Activated CD4-positive, alpha-beta memory T cell treated with anti-CD3 and anti-CD28 coated beads for 36 hours (primary cell): ENCODE measurements at places on chromosomes 2 and 18. TPM values are rescaled to one million over a fixed set of nuclear protein-coding genes. Genes with fewer than 3 reads are reported as not detected.

DNA sequence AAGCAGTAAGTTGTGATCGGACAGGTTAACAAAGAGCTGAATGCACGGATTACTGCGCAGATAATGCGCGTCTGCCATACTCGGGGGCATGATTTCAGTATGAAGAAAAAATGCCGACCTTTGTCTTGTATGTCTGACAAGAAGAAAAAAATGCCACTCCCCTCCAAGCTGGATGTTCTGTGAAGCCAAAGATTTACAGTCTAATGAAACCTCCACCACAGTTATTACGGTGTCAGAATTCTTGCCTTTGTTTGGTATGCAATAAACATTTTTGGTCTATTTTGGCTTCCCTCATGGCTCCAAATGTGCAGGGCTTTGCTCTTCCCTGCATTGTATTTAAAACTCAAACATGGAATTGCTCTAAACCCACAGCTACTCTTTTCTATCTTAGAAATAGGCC, 72.2 kb upstream of the THUMPD2 start:
- no peaks in the 10 kb centered on the region for H3K4me1 ChIP-seq
- H3K4me3 ChIP-seq = no peak overlapping the region
- H3K36me3 ChIP-seq = no peaks in the 10 kb centered on the region
- peaks cover 12% of the 10 kb centered on the region for H3K27me3 ChIP-seq
- H3K27ac ChIP-seq = no peak overlapping the region

GRCh38 chr2:155099784-155100183, 401.3 kb downstream of the KCNJ3 start:
- H3K27me3 ChIP-seq = no peaks in the 10 kb centered on the region
- no peaks in the 10 kb centered on the region for H3K36me3 ChIP-seq
- H3K4me3 ChIP-seq = no peak overlapping the region
- H3K4me1 ChIP-seq = no peaks in the 10 kb centered on the region
- H3K27ac ChIP-seq = no peak overlapping the region

Gene ASAP2
- 0.97 TPM for total RNA-seq

GRCh38 chr18:63831080-63831788, 56.0 kb downstream of the SERPINB7 start:
- H3K27me3 ChIP-seq = peaks cover 13% of the 10 kb centered on the region
- DNase-seq = no peak
- no peak overlapping the region for H3K27ac ChIP-seq

Gene UGT1A4
- total RNA-seq = not detected

DNA sequence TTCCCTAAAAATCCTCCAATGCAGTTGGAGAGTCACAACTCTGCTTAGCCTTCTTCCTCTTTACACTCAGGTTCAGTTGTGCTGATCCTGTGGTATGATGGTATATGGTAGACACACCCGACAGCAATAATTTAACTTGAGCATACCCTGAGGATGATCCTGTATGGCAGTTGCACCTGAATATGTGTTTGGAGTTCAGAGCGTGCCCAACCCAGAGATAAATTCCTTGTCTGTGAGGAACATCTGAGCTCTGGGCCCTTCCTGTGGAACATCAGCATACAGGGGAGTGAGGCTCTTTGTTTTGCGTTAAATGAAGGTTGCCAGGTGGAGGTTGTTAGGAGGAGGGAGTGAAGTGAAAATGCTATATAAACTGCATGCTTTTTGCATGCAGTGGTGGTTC, 187.7 kb downstream of the MYO3B start:
- no peak overlapping the region for H3K27ac ChIP-seq
- peaks cover 41% of the 10 kb centered on the region for H3K4me1 ChIP-seq
- DNase-seq = no peak
- H3K27me3 ChIP-seq = peaks cover 35% of the 10 kb centered on the region
- H3K36me3 ChIP-seq = no peaks in the 10 kb centered on the region

Gene MDH1B
- 0.87 TPM for total RNA-seq

Gene SAG
- total RNA-seq = 0.27 TPM

GRCh38 chr2:18119883-18120282, 241.4 kb downstream of the KCNS3 start:
- H3K4me1 ChIP-seq = no peaks in the 10 kb centered on the region
- no peak overlapping the region for H3K4me3 ChIP-seq
- H3K27ac ChIP-seq = no peak overlapping the region

GRCh38 chr2:223114917-223115316, 62.9 kb downstream of the KCNE4 start:
- no peak overlapping the region for H3K4me3 ChIP-seq
- no peak overlapping the region for H3K27ac ChIP-seq
- no peaks in the 10 kb centered on the region for H3K36me3 ChIP-seq
- no peaks in the 10 kb centered on the region for H3K27me3 ChIP-seq

Gene SLC19A3
- not detected for total RNA-seq

DNA sequence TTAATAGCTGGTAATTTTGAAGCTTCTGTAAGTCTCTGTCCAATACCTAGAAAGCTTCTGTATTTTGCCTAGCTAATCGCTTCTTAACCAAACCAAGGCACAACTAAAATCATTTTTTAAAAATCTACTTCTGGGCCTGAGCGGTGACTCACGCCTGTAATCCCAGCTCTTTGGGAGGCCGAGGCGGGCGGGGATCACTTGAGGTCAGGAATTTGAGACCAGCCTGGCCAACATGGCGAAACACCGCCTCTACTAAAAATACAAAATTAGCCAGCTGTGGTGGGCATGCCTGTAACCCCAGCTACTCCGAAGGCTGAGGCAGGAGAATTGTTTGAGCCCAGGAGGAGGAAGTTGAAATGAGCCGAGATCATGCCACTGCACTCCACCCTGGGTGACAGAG, 148.6 kb upstream of the FIGN start:
- H3K36me3 ChIP-seq = no peaks in the 10 kb centered on the region
- no peaks in the 10 kb centered on the region for H3K4me1 ChIP-seq
- DNase-seq = no peak
- H3K27ac ChIP-seq = no peak overlapping the region
- no peak overlapping the region for H3K4me3 ChIP-seq

Gene EHD3
- total RNA-seq = 1.5 TPM

Gene GCG
- not detected for total RNA-seq

Gene ESPNL
- 0.14 TPM for total RNA-seq

GRCh38 chr18:62445386-62445917, 77.4 kb upstream of the ZCCHC2 start:
- H3K4me1 ChIP-seq = peaks cover 10% of the 10 kb centered on the region
- no peak overlapping the region for H3K4me3 ChIP-seq
- peak; percentile 42 for DNase-seq
- no peaks in the 10 kb centered on the region for H3K36me3 ChIP-seq

DNA sequence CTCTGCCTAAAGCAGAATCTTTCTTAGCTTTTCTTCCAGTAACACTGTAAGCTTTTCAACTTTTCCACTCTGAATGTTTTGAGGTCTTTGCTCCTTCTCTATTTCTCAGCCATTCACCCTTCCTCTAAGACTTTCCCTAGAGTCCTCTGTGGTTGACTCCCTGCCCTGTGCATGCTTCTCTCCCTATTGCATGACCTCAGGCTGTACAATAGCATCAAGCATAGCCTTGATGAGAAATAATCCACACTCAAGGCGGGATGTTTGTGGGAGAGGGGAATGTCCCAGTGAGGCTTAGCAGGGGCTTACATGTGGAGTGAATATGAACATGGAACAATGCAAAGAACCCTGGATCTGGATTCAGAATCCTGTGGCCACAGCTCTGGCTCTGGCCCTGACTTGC, 48.4 kb upstream of the IGFBP5 start:
- H3K4me3 ChIP-seq = no peak overlapping the region
- H3K27ac ChIP-seq = no peak overlapping the region
- peaks cover 18% of the 10 kb centered on the region for H3K27me3 ChIP-seq
- H3K4me1 ChIP-seq = no peaks in the 10 kb centered on the region
- DNase-seq = no peak

GRCh38 chr2:136188086-136188485, 70.1 kb upstream of the CXCR4 start:
- no peaks in the 10 kb centered on the region for H3K27me3 ChIP-seq
- DNase-seq = no peak
- H3K4me1 ChIP-seq = peaks cover 4% of the 10 kb centered on the region
- no peak overlapping the region for H3K4me3 ChIP-seq
- no peaks in the 10 kb centered on the region for H3K36me3 ChIP-seq
